ENCODE measurements at places on chromosomes 7 and 10. TPM values are rescaled to one million over a fixed set of nuclear protein-coding genes. Genes with fewer than 3 reads are reported as not detected.

The NPTX2 gene
- not detected for total RNA-seq

The IRF5 gene
- total RNA-seq, result 6.7 TPM

The NOS3 gene
- total RNA-seq, result 22.3 TPM

The PLEKHS1 gene
- total RNA-seq, result 0.15 TPM

The RAMP3 gene
- total RNA-seq, result not detected

GRCh38 chr7:2405601-2406345 is 2.4 kb downstream of the CHST12 start:
- H3K27me3 ChIP-seq, result no peaks in the 10 kb centered on the region
- peaks cover 67% of the 10 kb centered on the region for H3K4me1 ChIP-seq
- DNase-seq, result peak; percentile 81
- peaks cover 42% of the 10 kb centered on the region for H3K36me3 ChIP-seq

GRCh38 chr10:97851341-97852001 is 1.8 kb downstream of the GOLGA7B start:
- peaks cover 13% of the 10 kb centered on the region for H3K36me3 ChIP-seq
- peak overlapping the region; percentile 88 for H3K27ac ChIP-seq
- DNase-seq, result peak; percentile 68
- no peaks in the 10 kb centered on the region for H3K27me3 ChIP-seq
- H3K4me1 ChIP-seq, result peaks cover 44% of the 10 kb centered on the region
- H3K4me3 ChIP-seq, result peak overlapping the region; percentile 82

DNA sequence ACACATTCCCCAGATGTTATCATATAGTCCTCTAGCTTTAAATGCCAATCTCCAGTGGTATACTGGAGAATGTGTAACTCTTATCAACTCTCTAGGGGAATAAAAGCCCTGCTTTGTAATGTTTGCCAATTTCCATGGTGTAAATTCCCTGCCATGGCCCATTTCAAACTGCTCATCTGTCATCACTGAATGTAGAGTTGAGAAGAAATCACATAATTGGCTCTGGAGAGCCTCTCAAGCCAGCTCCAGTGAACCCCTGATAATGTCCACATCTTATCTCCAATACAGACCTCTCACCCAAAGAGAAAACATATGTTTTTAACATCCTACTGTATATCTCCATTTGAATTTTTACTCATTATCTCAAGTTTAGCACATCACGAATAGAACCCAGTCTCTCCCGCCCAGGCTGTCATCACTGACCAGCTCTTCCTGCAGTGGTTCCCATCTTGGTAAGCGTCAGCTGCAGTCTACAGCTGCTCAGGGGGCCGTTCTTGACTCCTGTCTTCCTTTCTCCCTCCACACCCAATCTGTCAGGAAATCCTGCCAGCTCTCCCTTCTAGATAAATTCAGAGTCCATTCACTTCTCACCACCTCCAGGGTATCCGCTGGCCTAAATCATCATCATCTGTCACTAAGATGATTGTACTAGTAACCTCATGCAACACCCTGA is 332.4 kb downstream of the FRMD4A start:
- no peak for DNase-seq
- H3K4me1 ChIP-seq, result peaks cover 19% of the 10 kb centered on the region
- no peaks in the 10 kb centered on the region for H3K27me3 ChIP-seq
- no peaks in the 10 kb centered on the region for H3K36me3 ChIP-seq
- no peak overlapping the region for H3K27ac ChIP-seq
- no peak overlapping the region for H3K4me3 ChIP-seq

DNA sequence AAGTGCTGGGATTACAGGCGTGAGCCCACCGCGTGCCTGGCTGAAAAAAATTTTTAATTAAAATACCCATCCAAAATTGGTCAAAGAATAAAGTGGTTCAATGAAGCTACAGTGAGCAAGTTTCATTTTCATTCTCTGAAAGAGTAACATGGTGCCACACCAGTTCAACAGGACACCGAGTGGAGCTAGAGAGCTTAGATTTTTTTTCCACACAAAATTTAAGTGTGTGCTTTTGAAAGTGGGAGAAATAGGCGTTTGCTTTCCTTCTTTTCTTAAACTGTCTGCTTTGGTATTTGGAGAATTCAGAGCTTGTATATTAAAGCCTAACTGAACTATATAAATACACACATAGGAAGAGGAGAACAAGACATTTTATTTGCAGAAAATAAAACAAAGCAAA is 43.4 kb downstream of the BPGM start:
- no peaks in the 10 kb centered on the region for H3K36me3 ChIP-seq
- peak; percentile 18 for DNase-seq
- H3K27ac ChIP-seq, result no peak overlapping the region
- H3K4me1 ChIP-seq, result peaks cover 22% of the 10 kb centered on the region

- no peak overlapping the region for H3K4me3 ChIP-seq
- H3K27ac ChIP-seq, result no peak overlapping the region
- peaks cover 60% of the 10 kb centered on the region for H3K4me1 ChIP-seq
- DNase-seq, result no peak
- no peaks in the 10 kb centered on the region for H3K27me3 ChIP-seq
- peaks cover 22% of the 10 kb centered on the region for H3K36me3 ChIP-seq
Observed at GRCh38 chr7:148719753-148720152, 21.1 kb downstream of the CUL1 start.

GRCh38 chr7:152025937-152026890 is 740 bp downstream of the GALNT11 start:
- H3K27me3 ChIP-seq, result no peaks in the 10 kb centered on the region
- no peak for DNase-seq
- H3K36me3 ChIP-seq, result peaks cover 27% of the 10 kb centered on the region

DNA sequence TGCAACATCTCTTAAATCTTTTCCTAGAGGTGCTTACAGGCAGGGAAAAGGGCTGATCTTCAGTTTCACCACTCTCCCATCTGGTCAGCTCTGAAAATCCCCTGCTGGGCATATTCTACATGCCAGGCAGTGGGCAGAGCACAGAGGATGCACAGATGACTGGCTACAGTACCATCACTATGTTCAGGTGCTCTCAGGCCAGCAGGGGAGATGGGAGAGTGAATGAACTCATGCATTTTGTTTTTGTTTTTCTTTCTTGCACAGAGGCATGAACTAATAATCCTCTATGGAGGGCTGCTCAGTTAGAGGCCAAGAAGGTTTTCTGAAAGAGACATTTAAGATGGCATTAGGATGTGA is 19.3 kb downstream of the ELMO1 start:
- H3K4me3 ChIP-seq, result no peak overlapping the region
- no peak for DNase-seq
- H3K27ac ChIP-seq, result no peak overlapping the region
- H3K36me3 ChIP-seq, result peaks cover 30% of the 10 kb centered on the region
- H3K4me1 ChIP-seq, result peaks cover 44% of the 10 kb centered on the region

DNA sequence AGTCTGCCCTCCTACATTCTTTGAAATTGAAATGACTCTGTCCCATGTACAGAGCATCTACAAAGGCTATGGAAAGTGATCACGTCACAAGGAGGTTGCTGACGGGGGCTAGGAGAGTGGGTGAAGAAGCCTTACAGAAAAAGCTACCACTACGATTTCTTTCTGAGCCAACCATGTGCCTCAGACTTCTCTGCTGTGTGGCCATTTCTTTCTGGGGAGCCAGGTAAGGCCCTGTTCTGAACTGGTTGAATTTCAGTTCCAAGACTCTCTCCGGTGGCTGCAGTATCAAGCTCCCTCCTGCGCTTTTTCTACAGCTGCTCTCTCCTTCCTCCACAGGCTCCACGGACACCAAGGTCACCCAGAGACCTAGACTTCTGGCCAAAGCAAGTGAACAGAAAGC is 112.5 kb upstream of the PRSS1 start:
- H3K27me3 ChIP-seq, result peaks cover 5% of the 10 kb centered on the region
- H3K27ac ChIP-seq, result peak overlapping the region; percentile 99
- DNase-seq, result peak; percentile 17
- H3K4me3 ChIP-seq, result peak overlapping the region; percentile 83
- peaks cover 33% of the 10 kb centered on the region for H3K4me1 ChIP-seq
- no peaks in the 10 kb centered on the region for H3K36me3 ChIP-seq

GRCh38 chr10:132536241-132536876 is 1.2 kb upstream of the INPP5A start:
- no peak for DNase-seq
- peaks cover 42% of the 10 kb centered on the region for H3K4me1 ChIP-seq
- peaks cover 4% of the 10 kb centered on the region for H3K36me3 ChIP-seq
- H3K27me3 ChIP-seq, result peaks cover 5% of the 10 kb centered on the region

DNA sequence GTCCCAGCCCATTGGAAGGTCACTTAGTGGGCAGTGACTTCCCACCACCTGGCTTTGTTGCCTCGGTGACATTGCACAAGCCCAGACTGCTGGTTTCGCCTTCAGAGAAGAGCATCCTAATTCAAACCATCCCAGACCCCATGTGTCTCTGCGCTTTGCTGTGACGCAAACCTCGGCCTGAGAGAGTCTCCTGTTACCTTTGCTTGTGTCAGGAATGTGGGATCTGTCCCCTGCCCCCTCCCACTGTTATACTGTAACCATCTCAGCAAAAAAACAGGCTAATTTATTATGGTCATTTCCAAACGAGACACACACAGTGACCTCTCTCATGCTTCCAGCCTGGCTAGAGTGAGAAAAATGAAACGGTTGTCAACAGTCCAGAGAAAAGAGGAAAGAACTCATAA is 25.0 kb upstream of the AQP1 start:
- no peak overlapping the region for H3K27ac ChIP-seq
- no peaks in the 10 kb centered on the region for H3K36me3 ChIP-seq
- DNase-seq, result no peak
- no peak overlapping the region for H3K4me3 ChIP-seq
- H3K27me3 ChIP-seq, result no peaks in the 10 kb centered on the region

- H3K4me1 ChIP-seq, result no peaks in the 10 kb centered on the region
- DNase-seq, result no peak
- peaks cover 21% of the 10 kb centered on the region for H3K27me3 ChIP-seq
- H3K27ac ChIP-seq, result no peak overlapping the region
- H3K36me3 ChIP-seq, result no peaks in the 10 kb centered on the region
- no peak overlapping the region for H3K4me3 ChIP-seq
Observed at GRCh38 chr7:42493436-42494198, 256.6 kb upstream of the GLI3 start.

- no peak for DNase-seq
- H3K4me1 ChIP-seq, result no peaks in the 10 kb centered on the region
- H3K27ac ChIP-seq, result no peak overlapping the region
- peaks cover 6% of the 10 kb centered on the region for H3K27me3 ChIP-seq
- H3K36me3 ChIP-seq, result no peaks in the 10 kb centered on the region
- H3K4me3 ChIP-seq, result no peak overlapping the region
Observed at GRCh38 chr10:131792011-131792651, 108.7 kb upstream of the PPP2R2D start.

DNA sequence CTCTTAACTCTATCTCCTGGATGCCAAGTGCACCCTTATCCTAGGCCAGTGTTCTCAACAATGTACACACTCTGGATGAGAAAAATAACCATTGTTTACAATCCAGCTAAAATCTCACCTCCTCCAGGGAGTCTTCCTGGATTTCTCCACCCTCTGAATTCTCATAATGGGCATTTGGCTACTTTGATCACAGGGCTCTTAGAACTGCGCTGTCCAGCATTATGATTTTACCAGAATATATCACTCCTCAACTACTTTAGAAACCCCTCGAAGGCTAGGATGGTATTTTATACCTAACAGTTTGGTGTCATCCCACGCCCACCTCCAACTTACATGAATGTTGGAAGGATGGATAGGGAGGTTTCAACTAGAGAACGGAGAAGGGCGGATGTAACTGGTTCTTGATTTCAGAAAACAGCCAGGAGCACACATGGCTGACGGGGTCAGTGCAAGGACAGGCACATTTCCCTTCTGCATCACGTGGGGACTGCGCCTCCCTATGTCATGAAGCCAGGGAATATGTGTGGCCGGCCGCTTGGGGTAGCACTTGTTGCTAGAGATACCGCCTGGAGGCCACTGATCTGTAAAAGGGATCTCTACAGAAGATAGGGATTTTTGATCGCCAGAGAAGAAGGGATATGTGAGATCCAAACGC is 1.2 kb upstream of the ATP6V0E2 start:
- H3K36me3 ChIP-seq, result peaks cover 26% of the 10 kb centered on the region
- peak overlapping the region; percentile 82 for H3K27ac ChIP-seq
- no peak for DNase-seq
- peaks cover 82% of the 10 kb centered on the region for H3K4me1 ChIP-seq

- H3K4me1 ChIP-seq, result no peaks in the 10 kb centered on the region
- no peak for DNase-seq
- H3K27me3 ChIP-seq, result no peaks in the 10 kb centered on the region
- no peaks in the 10 kb centered on the region for H3K36me3 ChIP-seq
Observed at GRCh38 chr10:52383088-52383487, 69.0 kb downstream of the DKK1 start.

DNA sequence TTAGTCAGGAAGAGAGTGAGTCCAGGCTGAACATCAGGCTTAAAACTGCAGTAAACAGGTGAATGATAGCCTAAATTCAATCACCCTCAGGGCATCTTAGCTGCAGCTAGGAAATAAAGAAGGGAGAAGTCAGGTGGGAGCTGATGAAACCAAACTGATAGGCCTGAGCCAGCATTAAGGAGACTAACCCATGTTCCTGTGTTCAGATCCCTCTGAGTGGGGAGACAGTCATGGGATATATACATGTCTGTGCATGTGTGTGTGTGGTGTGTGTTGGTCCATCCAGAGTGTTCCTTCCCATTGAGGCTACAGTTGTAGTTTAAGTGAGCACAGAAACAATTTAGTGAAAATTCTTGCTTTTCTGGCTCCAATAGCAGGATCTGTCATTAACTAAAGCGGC is 480.9 kb downstream of the PHTF2 start:
- no peaks in the 10 kb centered on the region for H3K27me3 ChIP-seq
- H3K4me3 ChIP-seq, result no peak overlapping the region
- no peak overlapping the region for H3K27ac ChIP-seq
- no peaks in the 10 kb centered on the region for H3K36me3 ChIP-seq

DNA sequence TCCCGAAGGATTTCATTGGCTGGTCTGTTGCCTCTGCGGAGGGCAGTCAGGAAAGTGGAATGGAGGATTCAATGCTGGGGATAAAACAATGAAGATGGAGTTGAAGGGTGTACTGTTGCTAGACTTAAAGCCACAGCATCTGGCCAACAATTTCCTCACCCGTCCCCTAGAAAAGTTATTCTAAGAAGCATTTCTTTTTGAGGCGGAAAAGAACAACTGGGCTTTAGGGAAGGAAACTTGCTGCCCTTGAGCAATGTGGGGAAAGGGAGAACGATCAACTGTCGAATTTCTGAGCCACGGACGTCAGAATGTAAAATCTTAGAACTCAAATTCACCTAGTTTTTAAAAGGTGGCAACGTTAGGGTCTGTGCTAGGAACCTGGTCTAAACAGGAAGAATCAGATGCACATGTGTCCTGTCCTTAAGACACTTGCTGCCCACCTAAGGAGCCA is 664 bp downstream of the FMC1 start:
- H3K4me1 ChIP-seq, result peaks cover 32% of the 10 kb centered on the region
- DNase-seq, result no peak
- peaks cover 24% of the 10 kb centered on the region for H3K36me3 ChIP-seq
- peak overlapping the region; percentile 94 for H3K4me3 ChIP-seq
- H3K27ac ChIP-seq, result peak overlapping the region; percentile 98
- H3K27me3 ChIP-seq, result peaks cover 3% of the 10 kb centered on the region

- H3K4me3 ChIP-seq, result no peak overlapping the region
- no peaks in the 10 kb centered on the region for H3K36me3 ChIP-seq
- DNase-seq, result no peak
Observed at GRCh38 chr10:23238015-23238414, 45.9 kb downstream of the PTF1A start.

- H3K4me3 ChIP-seq, result no peak overlapping the region
- H3K36me3 ChIP-seq, result no peaks in the 10 kb centered on the region
- H3K27ac ChIP-seq, result no peak overlapping the region
- peaks cover 4% of the 10 kb centered on the region for H3K4me1 ChIP-seq
Observed at GRCh38 chr7:130345136-130345535, 520 bp downstream of the CPA5 start.

GRCh38 chr7:80924090-80924489 is 5.2 kb upstream of the SEMA3C start:
- H3K27ac ChIP-seq, result no peak overlapping the region
- H3K4me1 ChIP-seq, result peaks cover 1% of the 10 kb centered on the region
- no peaks in the 10 kb centered on the region for H3K36me3 ChIP-seq
- H3K4me3 ChIP-seq, result no peak overlapping the region

Measured in activated CD4-positive, alpha-beta T cell treated with anti-CD3 and anti-CD28 coated beads, Interleukin-2, amount 10 ng/mL, durations not matched to agents 7 days and 5 days (primary cell).